ENCODE measurements at places on chromosomes 11 and 22. TPM values are rescaled to one million over a fixed set of nuclear protein-coding genes. Genes with fewer than 3 reads are reported as not detected.

- no peak for DNase-seq
Observed at GRCh38 chr11:15920856-15921629, 435.3 kb downstream of the SOX6 start.

DNA sequence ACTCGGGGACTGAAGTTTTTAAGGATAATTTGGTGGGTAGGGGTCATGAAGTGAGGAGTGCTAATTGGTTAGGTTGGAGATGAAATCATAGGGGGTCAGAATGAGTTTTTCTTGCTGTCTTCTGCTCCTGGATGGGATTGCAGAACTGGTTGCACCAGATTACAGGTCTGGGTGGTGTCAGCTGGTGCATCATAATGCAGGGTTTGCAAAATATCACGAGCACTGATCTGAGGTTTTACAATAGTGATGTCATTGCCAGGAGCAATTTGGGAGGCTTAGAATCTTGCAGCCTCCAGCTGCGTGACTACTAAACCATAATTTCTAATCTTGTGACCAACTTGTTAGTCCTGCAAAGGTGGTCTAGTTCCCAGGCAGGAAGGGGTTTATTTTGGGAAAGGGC, 46.4 kb upstream of the CALCB start:
- no peak for DNase-seq

GRCh38 chr22:50455201-50455600, 19.6 kb downstream of the SBF1 start:
- no peak for DNase-seq

DNA sequence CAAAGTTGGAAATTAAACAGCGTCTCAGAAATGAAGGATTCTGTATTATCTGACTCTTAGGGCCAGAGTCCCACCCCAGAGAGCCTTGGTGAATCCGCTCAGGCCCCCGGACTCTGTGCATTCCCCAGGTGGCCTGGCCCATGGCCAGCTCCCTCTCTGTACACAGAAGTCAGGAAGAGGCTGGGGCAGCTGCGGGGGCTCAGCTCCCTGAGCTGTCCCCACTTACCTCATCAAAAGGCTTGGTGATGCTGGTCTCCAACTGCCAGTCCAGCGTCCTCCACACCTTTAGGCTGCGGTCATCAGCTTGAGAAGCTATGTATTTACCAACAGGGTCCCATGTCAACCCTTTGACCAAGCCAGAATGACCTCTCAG, 35.0 kb downstream of the HIRA start:
- no peak for DNase-seq

DNA sequence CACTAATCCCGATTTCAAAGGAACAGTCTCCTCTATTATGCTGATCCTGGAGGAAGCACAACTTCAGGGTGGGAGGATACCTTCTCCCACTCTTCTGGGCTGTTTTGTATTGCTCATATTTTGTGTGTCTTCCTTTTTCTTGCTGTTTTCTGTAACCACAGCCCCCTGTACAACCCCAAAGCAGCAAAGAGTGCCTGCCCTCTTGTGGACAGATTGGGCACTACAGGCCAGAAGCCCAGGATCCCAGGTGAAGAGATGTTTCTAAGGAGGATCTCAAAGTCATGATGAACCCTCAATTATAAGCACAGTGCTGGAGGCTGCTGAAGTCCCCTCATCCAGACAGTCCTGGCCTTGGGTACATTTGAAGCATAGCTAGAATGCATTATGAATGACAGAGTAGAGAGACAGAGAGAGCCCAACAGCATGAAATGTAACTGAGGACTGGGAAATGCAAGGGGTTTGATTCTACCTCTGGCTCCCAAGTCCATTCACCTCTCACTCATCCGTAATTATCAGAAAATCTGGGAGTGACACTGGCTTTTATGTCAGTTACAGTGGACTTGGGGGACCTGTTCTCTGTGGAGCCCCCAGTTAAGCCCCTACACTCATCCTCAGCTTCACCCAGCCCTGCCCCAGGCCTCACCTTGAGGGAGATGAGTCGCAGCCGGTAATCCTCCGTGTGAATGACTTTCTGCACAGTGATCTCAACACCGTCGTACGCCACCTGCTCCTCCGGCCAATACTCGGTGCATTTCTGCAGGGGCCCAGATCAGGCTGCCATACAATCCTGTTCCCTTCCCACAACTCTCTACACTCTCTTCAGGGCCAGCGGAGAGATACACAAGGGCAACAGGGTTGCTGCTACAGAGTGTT, 6.2 kb upstream of the IGSF22 start:
- peak; percentile 35 for DNase-seq

DNA sequence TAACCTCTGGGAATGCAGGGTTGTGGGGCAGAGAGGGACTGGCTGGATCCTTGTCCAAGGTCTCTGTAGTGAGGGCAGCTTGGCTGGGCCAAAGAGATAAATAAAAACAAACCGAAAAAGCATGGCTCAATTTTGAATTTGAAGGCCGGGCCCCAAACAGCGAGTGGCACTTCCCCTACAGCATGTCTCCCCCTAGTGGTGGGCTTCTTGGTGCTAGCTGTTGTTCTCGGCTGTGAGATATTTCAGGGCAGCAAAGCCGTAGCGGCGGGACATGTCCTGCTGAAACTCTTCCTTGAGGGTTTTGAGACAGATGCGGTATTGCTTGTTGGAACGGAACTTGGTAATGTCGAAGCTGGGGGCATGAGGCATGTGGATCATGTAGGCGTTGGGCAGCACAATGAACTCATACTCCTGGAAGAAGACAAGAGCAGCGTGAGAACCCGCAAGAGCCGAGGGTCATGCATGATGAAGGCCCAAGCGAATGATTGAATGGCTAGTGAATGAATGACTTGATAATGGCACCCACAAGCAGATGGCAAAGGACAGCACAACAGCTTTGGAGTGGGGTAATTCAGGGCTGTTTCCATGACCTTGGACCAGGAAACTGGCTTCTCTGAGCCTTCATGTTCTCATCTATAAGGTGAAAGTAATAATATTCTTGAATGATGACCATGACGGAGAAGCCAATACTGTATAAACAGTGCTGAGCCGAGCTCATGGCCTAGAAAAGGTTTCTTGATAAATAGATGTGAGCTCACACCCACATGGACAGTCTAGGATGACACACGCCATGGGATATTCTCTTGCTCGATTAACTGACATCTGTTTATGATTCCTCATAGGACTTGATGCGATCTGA, 216.3 kb upstream of the SYN3 start:
- no peak for DNase-seq

DNA sequence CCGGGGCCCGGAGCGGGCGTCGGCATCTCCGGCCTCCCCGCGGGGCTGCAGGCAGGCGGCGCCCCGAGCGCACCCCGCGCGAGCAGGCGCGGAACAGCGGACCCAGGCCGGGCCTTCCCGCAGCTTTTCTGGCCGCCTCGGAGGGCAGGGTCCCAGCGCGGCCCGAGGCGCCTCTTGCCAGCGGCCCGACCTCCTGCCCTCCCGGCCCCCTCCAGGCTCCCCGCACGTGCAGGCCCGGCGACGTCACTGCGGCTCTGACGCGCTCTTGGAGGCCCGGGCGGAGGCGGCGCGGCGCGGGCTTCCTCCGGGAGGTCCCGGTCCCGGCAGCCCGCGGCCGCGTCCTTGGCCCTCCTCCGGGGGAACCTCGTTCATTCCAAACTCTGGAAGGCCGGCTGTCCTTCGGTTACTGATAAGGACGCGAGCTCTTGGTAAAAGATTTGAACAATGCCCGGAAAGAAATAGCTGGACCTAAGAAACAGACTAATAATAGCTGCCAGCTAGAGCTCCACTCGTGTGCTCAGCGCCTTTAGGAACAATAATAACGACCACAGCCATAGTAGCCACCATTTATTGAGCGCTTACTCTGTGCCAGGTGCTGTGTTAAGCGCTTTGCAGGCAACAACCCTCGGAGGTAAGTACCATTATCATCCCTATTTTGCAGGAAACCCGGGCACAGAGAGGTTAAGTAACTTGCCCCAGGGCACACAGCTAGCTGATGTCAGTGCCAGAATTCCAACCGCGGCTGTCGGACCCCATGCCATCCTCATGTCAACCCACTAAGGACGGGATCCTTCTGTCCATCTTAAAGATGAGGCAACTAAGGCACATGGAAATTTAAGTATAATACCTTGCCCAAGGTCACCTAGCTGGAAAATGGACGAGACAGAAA, 39.1 kb upstream of the CREB3L1 start:
- DNase-seq, result no peak

DNA sequence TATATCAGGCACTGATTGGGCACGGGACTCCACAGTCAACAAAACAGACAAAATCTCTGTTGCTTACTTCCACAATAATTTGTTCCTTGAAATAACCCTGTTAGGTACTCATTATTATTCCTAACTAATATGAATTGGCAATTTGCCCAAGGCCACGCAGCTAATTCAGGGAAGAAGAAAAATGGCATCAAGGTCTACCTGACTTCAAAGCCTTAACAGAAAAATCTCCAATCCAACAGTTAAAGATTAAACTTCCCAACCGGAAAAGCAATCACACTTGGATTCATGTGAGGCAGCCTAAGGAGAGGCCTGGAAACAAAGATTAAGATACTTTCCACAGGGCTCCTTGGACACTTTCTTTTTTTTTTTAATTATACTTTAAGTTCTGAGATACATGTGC, 68.9 kb downstream of the PRCP start:
- DNase-seq, result peak; percentile 22

GRCh38 chr22:24945430-24945829, 1.1 kb downstream of the LHFPL7 start:
- no peak for DNase-seq

DNA sequence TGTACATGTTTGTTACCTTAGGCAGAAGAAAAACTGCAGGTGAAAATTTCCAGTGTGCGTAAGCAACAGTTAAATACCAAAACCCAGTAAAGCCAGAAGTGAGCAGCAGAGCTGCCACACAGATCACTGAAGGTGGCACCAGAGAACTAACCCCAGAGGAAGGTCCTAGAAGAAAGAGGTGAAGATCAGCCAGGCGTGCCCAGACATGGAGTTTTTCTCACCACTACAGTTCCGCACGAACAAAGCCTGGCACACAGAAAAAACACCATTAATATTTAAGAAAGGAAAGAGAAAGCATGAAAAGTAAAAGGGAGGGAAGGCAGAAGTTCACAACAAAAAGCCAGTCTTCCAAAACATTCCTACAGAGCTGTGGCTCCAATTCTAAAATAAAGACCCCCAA, 60.7 kb downstream of the STK33 start:
- DNase-seq, result no peak

GRCh38 chr11:76841923-76842452, 18.7 kb upstream of the ACER3 start:
- DNase-seq, result no peak

- DNase-seq, result no peak
Observed at GRCh38 chr22:39237318-39238100, 7.3 kb downstream of the PDGFB start.

- DNase-seq, result peak; percentile 42
Observed at GRCh38 chr11:2268729-2269600, 1.4 kb downstream of the ASCL2 start.

DNA sequence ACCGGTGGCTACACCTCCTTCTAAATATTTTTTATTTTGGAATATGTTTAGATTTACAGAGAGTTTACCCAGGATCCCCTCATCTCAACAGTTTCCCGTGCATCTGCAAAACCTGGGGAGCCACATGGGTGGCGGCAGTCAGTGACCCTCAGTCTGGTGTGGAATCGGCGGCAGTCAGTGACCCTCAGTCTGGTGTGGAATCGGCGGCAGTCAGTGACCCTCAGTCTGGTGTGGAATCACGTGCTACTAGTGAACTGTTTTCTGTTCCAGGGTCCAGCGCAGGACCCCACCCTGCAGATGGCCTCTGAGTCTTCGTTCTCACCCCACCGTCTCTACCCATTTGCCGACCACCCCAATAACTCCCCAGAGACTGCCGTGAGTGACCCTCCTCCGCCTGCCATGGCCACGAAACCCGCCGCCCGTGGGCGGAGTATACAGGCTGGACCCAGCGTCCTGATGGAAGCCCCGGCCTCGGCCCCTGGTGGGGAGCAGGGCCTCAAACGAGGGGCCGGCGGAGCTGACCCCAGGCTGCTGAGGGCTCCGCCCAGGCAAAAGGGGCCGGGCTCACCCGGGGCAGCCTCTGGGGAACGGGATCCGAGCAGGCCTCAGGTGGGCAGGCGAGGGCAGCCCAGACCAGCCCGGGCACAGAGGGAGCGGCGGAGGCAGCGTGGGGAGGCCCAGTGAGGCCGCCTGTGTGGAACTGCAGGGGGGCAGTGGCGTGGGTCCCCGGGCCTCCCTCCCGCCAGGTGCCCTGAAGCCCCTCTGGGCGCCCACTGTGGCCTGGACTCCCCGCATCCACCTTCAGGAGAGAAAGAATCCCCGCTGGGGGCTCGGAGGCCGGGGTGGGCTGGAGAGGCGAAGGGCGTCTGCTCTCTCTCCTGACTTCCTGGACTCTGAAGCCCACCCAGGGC, 2.5 kb downstream of the IL17REL start:
- DNase-seq, result no peak

GRCh38 chr11:134562196-134562595, 150.2 kb upstream of the B3GAT1 start:
- no peak for DNase-seq

GRCh38 chr11:70443773-70444030, 45.4 kb downstream of the CTTN start:
- DNase-seq, result no peak

DNA sequence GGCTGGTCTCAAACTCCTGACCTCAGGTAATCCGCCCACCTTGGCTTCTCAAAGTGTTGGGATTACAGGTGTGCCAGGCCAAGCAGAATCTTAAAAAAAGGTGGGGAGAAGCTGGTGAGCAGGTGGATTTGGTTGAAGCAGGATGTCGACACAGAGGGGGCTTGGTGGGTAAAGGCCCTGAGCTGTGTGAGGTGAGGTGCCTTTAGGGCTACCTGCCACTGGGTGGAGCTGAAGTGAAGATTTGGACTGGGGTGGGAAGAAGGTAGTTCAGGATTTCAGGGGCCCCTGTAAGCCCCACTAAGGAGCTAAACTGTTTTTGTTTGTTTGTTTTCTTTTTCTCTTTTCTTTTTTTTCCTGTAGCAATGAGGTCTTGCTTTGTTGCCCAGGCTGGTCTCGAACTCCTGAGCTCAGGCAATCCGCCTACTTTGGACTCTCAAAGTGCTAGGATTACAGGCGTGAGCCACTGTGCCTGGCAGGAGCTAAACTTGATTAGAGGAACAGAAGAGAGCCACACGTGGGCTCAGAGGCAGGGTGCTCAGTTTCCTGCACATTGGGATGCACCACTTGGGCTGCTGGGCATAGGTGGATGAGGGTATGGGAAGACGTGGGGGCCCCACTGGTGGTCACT, 6.0 kb downstream of the P2RX6 start:
- DNase-seq, result no peak

GRCh38 chr11:127925475-127925874, 661.9 kb downstream of the ETS1 start:
- DNase-seq, result no peak

- DNase-seq, result no peak
Observed at GRCh38 chr11:118953265-118953664, 2.8 kb upstream of the UPK2 start.

GRCh38 chr11:69918231-69918937, 99.2 kb upstream of the FGF3 start:
- DNase-seq, result no peak

The ANO1 gene
- polyA plus RNA-seq, result 17.3 TPM

The OR51B2 gene
- polyA plus RNA-seq, result not detected

The TPBGL gene
- polyA plus RNA-seq, result 0.14 TPM

The A4GALT gene
- polyA plus RNA-seq, result 20.1 TPM

The OR52J3 gene
- not detected for polyA plus RNA-seq

The KCNK4 gene
- not detected for polyA plus RNA-seq

All from renal cortex interstitium (tissue), 15 donors.